NCI-H1048 (cell line): ENCODE measurements at places on chromosomes 13 and 19.

DNA sequence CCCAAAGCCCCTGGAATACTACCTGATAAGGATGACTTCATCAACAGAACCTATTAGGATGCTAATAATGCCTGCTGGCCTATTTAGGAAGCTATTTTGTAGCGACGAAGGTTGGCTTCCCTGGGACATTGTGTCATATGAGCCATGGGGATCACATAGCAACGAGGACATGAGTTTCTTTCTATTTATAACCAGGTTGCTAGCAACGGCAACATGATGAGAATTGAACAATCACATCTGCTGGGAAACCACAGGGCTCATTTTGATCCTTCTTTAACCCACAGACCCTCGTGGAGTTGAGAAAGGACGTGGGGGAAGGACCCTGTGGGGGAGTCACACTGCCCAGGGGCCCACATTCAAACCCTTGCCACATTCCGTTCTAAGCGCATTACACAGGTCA lies 172.2 kb downstream of the COL4A1 start:
- no peak for DNase-seq

DNA sequence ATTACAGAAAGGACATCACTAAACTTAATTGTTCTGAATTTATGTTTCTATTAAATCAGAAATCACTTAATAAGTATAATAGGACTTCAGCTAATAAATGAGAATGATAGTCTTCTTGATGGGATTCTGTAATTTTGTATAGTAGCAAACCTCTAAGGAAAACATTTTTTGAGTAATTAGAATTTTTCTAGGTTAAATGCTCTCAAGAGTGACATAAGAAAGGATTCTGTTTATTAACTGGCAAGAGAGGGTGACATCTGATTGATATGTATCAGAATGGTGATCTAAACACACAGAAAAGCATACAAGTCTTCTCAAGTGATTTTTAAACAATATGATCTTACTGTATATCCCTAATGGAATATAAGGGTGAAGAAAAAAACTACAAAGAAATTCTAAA lies 1597.7 kb upstream of the PRR20A start:
- no peak for DNase-seq

DNA sequence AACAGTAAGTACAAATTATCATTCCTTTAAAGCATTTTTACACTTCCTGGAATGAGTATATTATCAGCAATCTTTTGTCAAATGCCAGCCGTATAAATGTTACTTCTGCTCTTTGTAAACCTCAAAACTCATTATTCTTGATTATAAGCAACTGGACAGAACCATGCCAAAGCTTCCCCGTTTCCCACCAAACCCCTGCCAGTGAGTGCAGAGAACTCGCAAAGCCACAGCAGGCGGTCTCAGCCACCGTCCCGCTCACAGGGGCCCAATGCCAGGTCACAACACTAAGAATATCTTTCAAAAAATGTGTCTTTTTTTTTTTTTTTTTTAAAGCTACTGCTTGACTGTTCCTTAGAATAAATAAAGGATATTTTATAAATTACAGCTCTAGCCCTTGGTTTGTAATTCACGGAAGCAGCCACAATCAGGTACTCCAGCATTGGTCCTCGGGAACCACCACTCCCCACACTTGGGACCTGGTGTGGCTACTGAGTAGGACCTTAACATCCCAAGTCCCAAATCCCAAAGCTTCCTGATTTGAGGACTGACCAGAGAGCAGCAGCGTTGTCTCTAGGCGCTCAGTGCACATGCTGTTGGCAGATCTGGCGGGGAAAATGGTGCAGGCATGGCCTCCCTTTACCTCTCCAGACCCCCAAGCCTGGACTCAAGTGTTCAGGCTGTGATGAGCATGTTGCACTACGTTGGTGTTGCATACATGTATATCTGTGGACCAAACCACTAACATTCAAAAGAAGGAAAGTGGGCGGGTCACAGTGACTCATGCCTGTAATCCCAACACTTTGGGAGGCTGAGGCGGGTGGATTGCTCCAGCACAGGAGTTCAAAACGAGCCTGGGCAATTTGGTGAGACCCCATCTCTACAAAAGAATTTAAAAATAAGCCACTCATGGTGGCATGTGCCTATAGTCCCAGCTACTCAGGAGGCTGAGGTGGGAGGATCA lies 19.0 kb downstream of the KCTD15 start:
- DNase-seq = no peak

GRCh38 chr19:2507109-2507508 lies 31.2 kb downstream of the GADD45B start:
- DNase-seq = no peak

GRCh38 chr19:6023936-6024335 lies 46.0 kb upstream of the RANBP3 start:
- DNase-seq = no peak
